ENCODE measurements at places on chromosomes 1 and 21.

GRCh38 chr21:45131537-45131999 lies 57.2 kb downstream of the ADARB1 start:
- DNase-seq, result no peak

DNA sequence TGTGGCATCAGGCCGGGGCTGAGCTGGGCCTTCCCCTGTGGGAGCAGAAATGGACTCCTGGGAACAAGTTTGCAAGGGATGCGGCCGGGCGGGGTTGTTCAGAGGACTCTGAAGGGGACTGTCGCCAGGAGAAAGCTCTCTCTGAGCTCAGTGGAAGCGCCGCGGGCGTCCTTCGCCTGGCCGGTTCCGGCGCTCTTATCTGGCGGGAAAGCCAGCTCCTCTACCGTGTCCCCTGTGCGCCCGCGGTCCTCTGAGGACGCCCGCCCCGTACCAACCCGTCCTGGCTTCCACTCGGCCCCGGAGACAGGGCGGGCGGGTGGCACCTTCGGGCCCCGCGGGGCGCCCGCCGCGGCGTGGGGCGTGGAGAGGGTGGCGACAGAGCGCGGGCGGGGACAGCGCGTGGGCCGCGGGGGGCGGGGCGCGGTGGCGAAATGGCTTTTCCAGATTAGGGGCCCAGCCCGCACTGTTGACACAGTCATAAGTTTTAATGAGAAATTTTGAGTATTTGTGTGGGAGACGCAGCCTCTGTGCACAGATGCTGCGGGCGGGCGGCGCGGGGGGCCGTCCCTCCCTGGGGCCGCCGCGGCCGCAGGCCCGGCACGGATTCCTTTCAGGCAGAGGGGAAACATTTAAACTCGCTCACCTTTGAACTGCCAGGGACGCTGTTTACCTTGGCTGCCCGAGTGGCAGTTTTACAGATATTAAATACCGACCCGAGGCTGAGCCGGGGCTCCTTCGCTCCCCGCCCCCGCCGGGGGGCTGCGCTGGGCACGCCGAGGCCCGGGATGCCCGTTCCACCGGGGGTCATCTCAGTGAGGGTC lies 70.2 kb downstream of the FOXD2 start:
- peak; percentile 14 for DNase-seq

DNA sequence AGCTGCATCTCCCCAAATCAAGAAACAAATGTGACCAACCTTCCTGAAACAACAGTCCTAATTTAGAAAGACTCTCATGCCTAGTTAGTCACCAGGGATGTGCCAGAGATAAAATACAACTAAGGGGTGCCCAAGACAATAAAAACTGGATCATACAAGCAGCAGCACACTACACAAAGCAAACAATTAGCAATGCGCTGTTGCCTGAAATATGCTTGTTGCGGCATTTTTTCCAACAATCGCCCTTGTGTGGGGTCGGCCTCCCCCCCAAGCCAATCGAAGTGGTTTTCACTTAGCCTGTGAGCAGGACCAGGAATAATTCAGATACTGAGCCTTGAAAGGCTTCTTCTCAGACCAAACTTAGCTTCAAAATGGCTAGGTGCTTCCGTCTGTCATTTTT lies 1.4 kb upstream of the STMN1 start:
- no peak for DNase-seq

- no peak for DNase-seq
Observed at GRCh38 chr1:150022357-150022756, 11.8 kb upstream of the OTUD7B start.

DNA sequence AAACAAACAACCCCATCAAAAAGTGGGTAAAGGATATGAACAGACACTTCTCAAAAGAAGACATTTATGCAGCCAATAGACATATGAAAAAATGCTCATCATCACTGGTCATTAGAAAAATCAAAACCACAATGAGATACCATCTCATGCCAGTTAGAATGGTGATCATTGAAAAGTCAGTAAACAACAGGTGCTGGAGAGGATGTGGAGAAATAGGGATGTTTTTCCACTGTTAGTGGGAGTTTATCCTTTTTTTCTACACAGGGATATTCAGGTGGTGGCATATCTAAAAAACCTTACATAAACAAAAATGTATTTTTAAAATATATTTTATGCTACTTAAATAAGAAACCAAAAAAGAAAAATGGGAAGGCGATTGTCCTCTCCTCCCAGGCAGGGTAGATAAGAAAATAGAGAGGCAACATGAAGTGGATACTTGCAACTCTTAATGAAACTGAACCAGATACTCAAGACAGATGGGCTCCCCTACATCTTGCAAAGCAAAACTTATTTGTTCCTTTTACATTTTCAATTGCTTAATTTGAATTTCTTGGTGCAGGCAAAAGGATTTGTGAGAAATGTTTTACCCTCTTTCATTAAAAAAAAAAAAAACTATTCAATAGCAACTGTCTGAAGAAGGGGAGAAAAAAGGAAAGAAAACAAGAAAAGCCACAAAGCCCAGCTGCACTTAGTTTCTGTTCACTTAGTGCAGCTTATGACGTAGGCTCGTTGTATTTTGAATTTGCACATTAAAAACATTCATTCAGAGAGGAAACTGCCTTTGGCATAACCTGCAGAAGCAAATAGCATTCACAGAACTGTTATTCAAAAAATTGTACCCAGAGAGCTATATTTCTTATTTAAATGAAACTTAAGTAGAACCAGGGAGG lies 36.9 kb upstream of the RGS1 start:
- no peak for DNase-seq

DNA sequence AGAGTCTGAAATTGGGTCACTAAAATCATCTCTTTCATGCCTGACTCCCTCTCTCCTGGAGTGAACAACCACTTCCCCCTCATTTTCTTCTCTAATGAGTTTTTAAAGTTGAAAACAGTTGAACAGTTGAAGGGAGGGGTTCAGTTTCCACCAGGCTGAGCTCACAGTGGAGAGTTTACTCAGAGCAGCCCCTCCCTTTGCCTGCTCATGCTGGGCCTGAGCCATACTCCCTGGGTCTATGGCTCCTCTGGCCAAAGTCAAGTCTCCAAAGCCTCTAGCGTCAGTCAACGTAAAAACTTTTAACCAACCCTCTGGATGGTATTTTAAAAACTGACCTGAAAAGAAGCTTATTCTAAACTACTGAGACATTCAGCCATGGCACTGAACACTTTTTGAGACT lies 100.8 kb upstream of the RNPC3 start:
- DNase-seq, result no peak

GRCh38 chr1:236024641-236025040 lies 40.2 kb downstream of the NID1 start:
- DNase-seq, result no peak

DNA sequence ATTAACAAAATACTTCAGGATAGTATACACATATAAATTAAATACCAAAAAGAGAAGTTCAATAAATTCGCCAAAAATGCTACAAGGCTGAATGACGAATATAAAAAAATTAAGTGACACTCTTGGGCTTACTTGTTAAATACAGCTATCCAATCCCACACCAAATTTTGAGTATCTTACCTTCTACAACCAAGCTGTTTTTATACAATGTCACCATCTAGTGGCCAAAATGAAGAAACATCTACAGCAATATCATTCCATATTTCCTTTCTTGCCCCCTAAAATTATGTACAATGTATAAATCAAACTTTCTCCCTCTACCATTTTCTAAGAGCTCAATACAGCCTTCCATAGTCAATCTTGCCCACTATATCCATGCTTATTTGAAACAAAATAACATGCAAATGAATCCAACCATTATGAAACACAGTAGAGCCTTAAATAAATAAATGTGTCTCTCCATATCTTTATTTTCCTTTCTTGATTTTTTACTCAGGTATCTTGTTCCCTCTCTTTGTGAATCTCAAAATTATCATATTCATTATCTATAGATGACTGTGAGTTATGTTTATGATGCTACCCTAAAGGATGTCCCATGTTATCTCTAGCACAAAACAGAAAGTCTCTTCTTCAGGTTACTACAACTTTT lies 86.3 kb downstream of the ACBD6 start:
- DNase-seq, result no peak

DNA sequence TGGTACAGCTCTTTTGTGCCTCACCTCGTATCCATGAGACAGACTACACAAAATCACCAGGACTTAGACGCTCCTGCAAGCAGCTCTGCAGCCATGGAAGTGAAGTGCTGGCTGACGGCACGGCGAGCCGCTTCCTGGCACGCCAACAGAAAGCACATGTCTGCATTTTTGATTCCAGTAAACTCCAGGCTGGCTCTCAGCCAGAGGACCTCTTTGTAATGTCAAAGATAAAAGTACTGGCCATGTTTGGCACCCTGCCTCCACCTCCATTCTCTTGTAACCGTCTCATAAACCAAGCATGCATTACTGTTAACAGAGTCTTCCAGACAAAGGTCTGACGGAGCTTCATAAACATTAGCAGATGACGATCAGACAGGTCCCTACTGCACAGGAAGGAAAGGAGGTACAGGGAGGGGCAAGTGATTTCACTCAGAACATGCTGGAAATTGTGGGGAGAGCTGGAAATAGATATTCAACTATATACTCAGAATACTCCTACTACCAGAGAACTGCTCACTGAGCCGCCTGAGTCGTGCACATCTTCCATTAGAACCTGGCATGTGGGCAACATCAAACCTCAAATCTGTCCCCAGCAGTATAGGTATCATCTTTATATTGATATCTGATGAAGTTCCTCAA lies 632.0 kb downstream of the SMYD3 start:
- DNase-seq, result no peak

- no peak for DNase-seq
Observed at GRCh38 chr1:8419172-8419571, 101.3 kb downstream of the SLC45A1 start.

DNA sequence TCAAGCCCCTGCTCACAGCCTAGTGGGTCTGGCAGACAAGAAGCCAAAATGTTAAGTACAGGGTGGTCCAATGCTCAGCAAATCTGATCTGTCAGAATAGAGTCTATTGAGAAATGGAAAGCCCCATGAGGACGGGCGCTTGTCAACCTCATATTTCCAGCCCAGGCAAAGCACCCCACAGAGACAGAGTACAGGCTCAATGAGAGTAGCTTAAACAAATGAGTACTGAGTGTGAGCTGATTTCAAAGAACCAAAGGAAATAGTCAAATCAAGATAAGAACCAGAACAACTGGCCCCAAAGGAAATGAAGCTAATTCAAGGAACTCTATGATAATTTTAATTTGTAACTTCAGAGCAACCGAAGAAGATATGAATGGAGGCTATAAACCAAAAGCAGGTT lies 44.6 kb upstream of the SLC30A1 start:
- DNase-seq, result no peak

- no peak for DNase-seq
Observed at GRCh38 chr1:166261511-166261910, 94.7 kb upstream of the FAM78B start.

GRCh38 chr21:41411449-41412089 lies 14.5 kb upstream of the MX1 start:
- DNase-seq, result no peak

DNA sequence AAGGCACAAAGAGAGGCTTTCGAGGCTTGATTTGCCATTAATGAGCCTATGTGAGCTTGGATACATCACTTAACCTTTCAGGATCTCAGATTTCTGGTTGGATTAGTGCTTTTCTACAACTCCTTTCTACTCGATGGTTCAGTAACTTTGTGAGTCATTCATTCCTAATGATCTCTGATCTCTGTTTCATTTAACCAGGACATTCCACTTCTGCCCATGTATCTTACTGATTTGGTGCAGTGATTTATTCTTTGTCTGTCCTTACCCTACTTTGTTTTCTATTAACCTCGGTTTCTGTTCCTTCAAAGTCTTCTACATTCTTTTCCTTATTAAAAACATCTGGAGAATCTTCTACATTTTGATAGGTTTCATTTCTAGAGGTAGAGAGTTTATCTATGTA lies 94.6 kb upstream of the ZBTB18 start:
- DNase-seq, result no peak

- no peak for DNase-seq
Observed at GRCh38 chr1:226864311-226864710, 6.1 kb upstream of the PSEN2 start.

Data from activated T-cell treated with anti-CD3 and anti-CD28 coated beads for 24 hours (primary cell).